ENCODE measurements at places on chromosomes 5 and 9. TPM values are rescaled to one million over a fixed set of nuclear protein-coding genes. Genes with fewer than 3 reads are reported as not detected.

- no peak overlapping the region for H3K4me3 ChIP-seq
- H3K27me3 ChIP-seq = no peaks in the 10 kb centered on the region
- no peaks in the 10 kb centered on the region for H3K36me3 ChIP-seq
- no peaks in the 10 kb centered on the region for H3K4me1 ChIP-seq
Measured at GRCh38 chr5:143782588-143783386, 29.2 kb upstream of the HMHB1 start.

- peaks cover 2% of the 10 kb centered on the region for H3K36me3 ChIP-seq
- H3K4me1 ChIP-seq = no peaks in the 10 kb centered on the region
- H3K27me3 ChIP-seq = no peaks in the 10 kb centered on the region
- DNase-seq = no peak
Measured at GRCh38 chr5:119187776-119188529, 117.1 kb downstream of the DMXL1 start.

GRCh38 chr5:131198625-131199024, 27.9 kb downstream of the LYRM7 start:
- DNase-seq = no peak
- no peak overlapping the region for H3K27ac ChIP-seq
- H3K4me3 ChIP-seq = no peak overlapping the region
- no peaks in the 10 kb centered on the region for H3K4me1 ChIP-seq
- no peaks in the 10 kb centered on the region for H3K27me3 ChIP-seq

DNA sequence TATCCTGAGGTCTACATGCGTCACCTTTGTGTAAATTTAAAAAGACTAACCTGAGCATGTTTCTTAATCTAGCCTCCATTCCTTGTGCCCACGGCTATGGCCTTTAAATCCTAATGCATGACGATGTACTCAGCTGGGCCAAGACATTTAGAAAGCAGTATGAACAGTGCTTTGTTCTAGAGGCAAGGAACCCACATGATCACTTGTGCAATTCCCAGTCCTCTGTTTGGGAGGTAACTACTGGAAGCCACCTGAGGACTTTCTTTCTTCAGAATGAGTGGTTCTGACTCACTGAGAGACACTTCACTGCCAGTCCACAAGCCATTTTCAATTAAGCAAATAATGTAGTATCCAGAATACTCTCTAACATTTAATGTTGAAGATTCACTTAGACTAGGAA, 181.3 kb downstream of the RAB3C start:
- no peaks in the 10 kb centered on the region for H3K36me3 ChIP-seq
- H3K27me3 ChIP-seq = no peaks in the 10 kb centered on the region
- no peak overlapping the region for H3K27ac ChIP-seq
- no peak for DNase-seq
- no peak overlapping the region for H3K4me3 ChIP-seq

GRCh38 chr5:100634937-100635534, 99.9 kb downstream of the FAM174A start:
- H3K27me3 ChIP-seq = no peaks in the 10 kb centered on the region
- H3K4me3 ChIP-seq = no peak overlapping the region
- H3K36me3 ChIP-seq = no peaks in the 10 kb centered on the region
- H3K27ac ChIP-seq = no peak overlapping the region

- H3K27me3 ChIP-seq = no peaks in the 10 kb centered on the region
- H3K4me3 ChIP-seq = no peak overlapping the region
- no peaks in the 10 kb centered on the region for H3K36me3 ChIP-seq
Measured at GRCh38 chr5:13316176-13316575, 628.3 kb downstream of the DNAH5 start.

- H3K27me3 ChIP-seq = no peaks in the 10 kb centered on the region
- H3K4me3 ChIP-seq = no peak overlapping the region
- no peaks in the 10 kb centered on the region for H3K4me1 ChIP-seq
- no peak for DNase-seq
- no peaks in the 10 kb centered on the region for H3K36me3 ChIP-seq
Measured at GRCh38 chr9:37745970-37746369, 7.6 kb upstream of the TRMT10B start.

GRCh38 chr9:103601287-103601686, 492.8 kb upstream of the SMC2 start:
- H3K4me1 ChIP-seq = no peaks in the 10 kb centered on the region
- H3K36me3 ChIP-seq = no peaks in the 10 kb centered on the region
- no peak overlapping the region for H3K4me3 ChIP-seq
- no peak for DNase-seq

DNA sequence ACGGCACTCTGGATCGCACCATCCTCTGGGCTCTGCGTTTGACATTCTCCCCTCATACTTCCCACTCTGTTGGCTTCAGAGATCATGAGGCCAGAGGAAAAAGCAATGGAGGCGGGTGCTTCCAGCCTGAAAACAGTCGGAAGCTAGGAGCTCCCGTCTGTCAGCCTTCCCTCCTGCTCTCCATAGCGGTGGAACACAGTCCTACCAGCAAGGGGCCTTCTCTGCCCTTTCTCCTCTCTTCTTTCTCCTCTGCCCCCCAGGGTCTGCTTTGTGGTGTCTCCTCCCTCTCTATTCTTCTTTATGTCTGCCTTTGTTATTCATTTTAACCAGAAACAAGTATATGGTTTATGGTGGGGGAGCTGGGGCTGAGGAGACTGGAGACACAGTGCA, 152.5 kb upstream of the NFIB start:
- no peaks in the 10 kb centered on the region for H3K27me3 ChIP-seq
- H3K27ac ChIP-seq = no peak overlapping the region
- DNase-seq = no peak
- no peaks in the 10 kb centered on the region for H3K36me3 ChIP-seq

- no peaks in the 10 kb centered on the region for H3K4me1 ChIP-seq
- H3K27ac ChIP-seq = no peak overlapping the region
- no peaks in the 10 kb centered on the region for H3K27me3 ChIP-seq
- no peaks in the 10 kb centered on the region for H3K36me3 ChIP-seq
Measured at GRCh38 chr5:93924628-93925027, 183.2 kb upstream of the POU5F2 start.

- H3K27ac ChIP-seq = peak overlapping the region; percentile 59
- no peaks in the 10 kb centered on the region for H3K27me3 ChIP-seq
- H3K4me3 ChIP-seq = no peak overlapping the region
- peaks cover 9% of the 10 kb centered on the region for H3K4me1 ChIP-seq
- H3K36me3 ChIP-seq = no peaks in the 10 kb centered on the region
- DNase-seq = no peak
Measured at GRCh38 chr5:154899151-154899816, 38.7 kb downstream of the GEMIN5 start.

GRCh38 chr5:72352616-72353015, 32.4 kb downstream of the PTCD2 start:
- H3K27ac ChIP-seq = no peak overlapping the region
- H3K27me3 ChIP-seq = no peaks in the 10 kb centered on the region
- no peak for DNase-seq
- no peaks in the 10 kb centered on the region for H3K36me3 ChIP-seq
- no peak overlapping the region for H3K4me3 ChIP-seq

GRCh38 chr5:57833489-57833888, 350.9 kb upstream of the ACTBL2 start:
- no peak overlapping the region for H3K27ac ChIP-seq
- no peaks in the 10 kb centered on the region for H3K36me3 ChIP-seq
- peaks cover 13% of the 10 kb centered on the region for H3K4me1 ChIP-seq

DNA sequence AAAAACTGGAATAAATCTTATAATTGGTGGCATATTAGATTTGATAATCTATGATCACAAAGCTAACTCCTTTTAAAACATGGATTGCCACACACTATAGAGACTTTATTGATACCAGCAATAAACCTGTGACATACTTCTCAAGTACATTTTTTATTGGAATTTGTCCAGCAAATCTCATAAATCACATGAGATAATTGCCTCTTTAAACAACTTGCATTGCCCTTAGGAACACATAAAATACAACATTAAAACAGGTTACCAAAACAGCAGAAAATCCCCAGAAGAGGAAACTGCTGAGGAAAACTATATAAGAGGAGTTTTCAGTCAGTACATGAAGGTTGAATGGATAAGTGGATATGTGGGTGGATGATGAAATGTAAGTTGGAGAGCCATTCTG, 124.6 kb downstream of the SNCAIP start:
- peaks cover 5% of the 10 kb centered on the region for H3K36me3 ChIP-seq
- DNase-seq = no peak
- H3K27ac ChIP-seq = no peak overlapping the region
- no peaks in the 10 kb centered on the region for H3K27me3 ChIP-seq

- H3K36me3 ChIP-seq = no peaks in the 10 kb centered on the region
- H3K27ac ChIP-seq = no peak overlapping the region
- H3K4me1 ChIP-seq = no peaks in the 10 kb centered on the region
- DNase-seq = no peak
- H3K27me3 ChIP-seq = no peaks in the 10 kb centered on the region
Measured at GRCh38 chr9:22383718-22384117, 62.9 kb upstream of the DMRTA1 start.

DNA sequence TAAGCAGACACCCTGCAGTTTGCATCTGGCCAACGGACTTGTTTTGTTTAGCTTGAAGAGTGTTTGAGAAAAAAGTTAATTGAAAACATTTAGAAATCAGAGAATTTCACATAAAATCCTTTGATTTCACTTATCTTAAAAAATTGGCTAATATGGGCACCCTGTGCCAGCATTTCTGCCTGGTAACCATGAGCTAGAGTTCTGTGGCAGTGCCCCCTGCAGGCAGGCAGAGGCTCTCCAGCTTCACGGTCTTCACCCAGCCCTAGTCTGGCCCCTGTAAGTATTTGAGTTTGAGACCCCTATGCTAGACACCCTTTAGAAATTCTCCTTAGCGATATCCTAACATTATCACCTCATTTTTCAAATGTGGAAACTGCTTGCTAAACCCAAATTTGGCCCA, 18.8 kb upstream of the FANCC start:
- no peaks in the 10 kb centered on the region for H3K27me3 ChIP-seq
- H3K4me3 ChIP-seq = no peak overlapping the region
- no peak for DNase-seq
- no peaks in the 10 kb centered on the region for H3K36me3 ChIP-seq

GRCh38 chr5:15338546-15338945, 161.4 kb upstream of the FBXL7 start:
- no peaks in the 10 kb centered on the region for H3K36me3 ChIP-seq
- DNase-seq = no peak
- no peaks in the 10 kb centered on the region for H3K27me3 ChIP-seq
- no peak overlapping the region for H3K4me3 ChIP-seq
- no peaks in the 10 kb centered on the region for H3K4me1 ChIP-seq
- no peak overlapping the region for H3K27ac ChIP-seq

GRCh38 chr9:1995084-1995483, 20.1 kb upstream of the SMARCA2 start:
- H3K4me3 ChIP-seq = no peak overlapping the region
- H3K27me3 ChIP-seq = no peaks in the 10 kb centered on the region
- no peaks in the 10 kb centered on the region for H3K36me3 ChIP-seq
- H3K4me1 ChIP-seq = no peaks in the 10 kb centered on the region
- H3K27ac ChIP-seq = no peak overlapping the region

DNA sequence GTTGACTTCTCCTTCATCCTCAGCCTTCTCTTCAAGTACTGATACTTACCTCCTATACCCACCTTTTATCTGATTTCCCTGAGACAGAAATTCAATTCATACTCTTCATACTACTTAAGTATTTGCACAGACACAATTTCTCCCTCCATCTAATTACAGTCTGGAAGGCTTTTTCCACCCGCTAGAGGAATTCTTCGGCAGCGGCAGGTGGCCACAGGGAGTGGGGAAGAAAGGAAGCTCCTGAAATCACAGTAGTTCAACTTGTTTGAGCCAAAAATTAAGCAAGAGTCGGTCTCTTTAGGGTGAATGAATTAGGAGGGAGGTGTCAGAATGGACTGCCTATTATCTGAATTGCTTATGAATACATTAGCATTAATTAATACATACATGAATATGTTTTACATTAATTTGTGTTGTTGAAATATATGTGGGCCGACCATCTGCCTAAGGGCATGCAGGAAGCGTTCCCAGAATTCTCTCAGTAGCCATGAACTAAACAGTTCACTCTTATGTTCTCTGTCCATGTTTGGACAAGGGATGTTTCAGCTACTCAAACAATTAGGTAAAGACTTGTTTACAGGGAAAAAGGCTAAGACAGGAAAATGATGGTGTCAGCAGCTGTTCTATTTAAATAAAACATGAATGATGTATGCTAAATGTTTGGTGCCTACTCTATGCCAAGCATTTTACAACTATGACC, 101.4 kb upstream of the SMARCA2 start:
- H3K4me3 ChIP-seq = no peak overlapping the region
- no peak overlapping the region for H3K27ac ChIP-seq
- H3K4me1 ChIP-seq = no peaks in the 10 kb centered on the region
- H3K36me3 ChIP-seq = no peaks in the 10 kb centered on the region
- no peaks in the 10 kb centered on the region for H3K27me3 ChIP-seq
- DNase-seq = no peak

DNA sequence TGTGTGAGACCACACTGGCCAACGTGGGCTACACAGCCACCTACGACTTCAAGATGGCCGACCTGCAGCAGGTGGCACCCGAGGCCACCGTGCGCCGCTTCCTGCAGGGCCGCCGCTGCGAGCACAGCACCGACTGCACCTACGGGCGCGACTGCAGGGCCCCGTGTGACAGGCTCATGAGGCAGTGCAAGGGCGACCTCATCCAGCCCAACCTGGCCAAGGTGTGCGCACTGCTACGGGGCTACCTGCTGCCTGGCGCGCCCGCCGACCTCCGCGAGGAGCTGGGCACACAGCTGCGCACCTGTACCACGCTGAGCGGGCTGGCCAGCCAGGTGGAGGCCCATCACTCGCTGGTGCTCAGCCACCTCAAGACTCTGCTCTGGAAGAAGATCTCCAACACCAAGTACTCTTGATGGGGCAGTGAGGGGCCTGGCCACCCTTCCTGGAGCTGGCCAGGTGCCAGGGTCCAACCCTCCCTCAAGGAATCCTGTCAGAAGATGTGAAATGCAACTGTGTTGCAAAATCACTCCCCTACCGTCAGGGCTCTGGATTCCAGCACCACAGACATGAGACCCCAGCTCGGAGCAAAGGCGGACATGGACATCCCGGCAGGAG, 11.1 kb downstream of the DIPK1B start:
- no peak for DNase-seq
- peaks cover 36% of the 10 kb centered on the region for H3K36me3 ChIP-seq
- no peaks in the 10 kb centered on the region for H3K27me3 ChIP-seq
- H3K27ac ChIP-seq = no peak overlapping the region
- H3K4me3 ChIP-seq = no peak overlapping the region

Gene SMIM33
- not detected for total RNA-seq

Gene ARID3C
- total RNA-seq = not detected

Gene SPINK7
- total RNA-seq = 65.3 TPM

Gene IFNA21
- not detected for total RNA-seq

Gene PLAC8L1
- total RNA-seq = not detected

Gene ADAMTSL1
- 8.1 TPM for total RNA-seq

Gene FCN1
- 1.7 TPM for total RNA-seq

Gene SLIT3
- 52.8 TPM for total RNA-seq

Gene TAF11L10
- not detected for total RNA-seq

Gene LHX6
- total RNA-seq = 8.1 TPM

Gene UBTD2
- total RNA-seq = 22.8 TPM

Gene CDX1
- not detected for total RNA-seq

All from vagina (tissue), 2 donors.